Stimulated activated CD8-positive, alpha-beta memory T cell treated with anti-CD3 and anti-CD28 coated beads, Interleukin-7, amount 100 ng/mL, for 1 hour (primary cell): ENCODE measurements at places on chromosomes 16 and 17.

DNA sequence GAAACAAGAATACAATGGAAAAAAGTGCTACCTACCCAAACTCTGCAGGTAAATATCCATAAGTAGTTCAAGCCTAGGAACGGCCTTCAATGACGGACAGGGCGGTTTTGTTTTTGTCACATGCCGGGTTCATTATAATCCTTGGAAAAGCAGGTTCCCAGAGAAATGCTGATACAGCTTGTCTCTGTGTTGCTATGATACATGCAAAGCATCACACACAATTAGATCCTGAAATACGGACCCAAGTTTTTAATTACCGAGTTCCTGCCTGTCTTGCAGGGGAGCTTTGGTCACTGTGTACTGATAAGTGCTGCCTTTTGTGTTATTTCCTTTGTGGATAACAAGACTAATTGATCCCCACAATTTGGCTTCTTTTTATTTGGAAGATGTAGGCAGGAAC is 217.4 kb downstream of the HAPSTR1 start:
- DNase-seq, result no peak

- DNase-seq, result no peak
Observed at GRCh38 chr17:40022961-40023541, 7.8 kb downstream of the CSF3 start.

GRCh38 chr17:71234349-71234748 is 886.5 kb upstream of the SOX9 start:
- no peak for DNase-seq

GRCh38 chr16:28897826-28898225 is 19.5 kb downstream of the ATP2A1 start:
- no peak for DNase-seq

GRCh38 chr16:50161950-50162349 is 8.8 kb downstream of the TENT4B start:
- no peak for DNase-seq

DNA sequence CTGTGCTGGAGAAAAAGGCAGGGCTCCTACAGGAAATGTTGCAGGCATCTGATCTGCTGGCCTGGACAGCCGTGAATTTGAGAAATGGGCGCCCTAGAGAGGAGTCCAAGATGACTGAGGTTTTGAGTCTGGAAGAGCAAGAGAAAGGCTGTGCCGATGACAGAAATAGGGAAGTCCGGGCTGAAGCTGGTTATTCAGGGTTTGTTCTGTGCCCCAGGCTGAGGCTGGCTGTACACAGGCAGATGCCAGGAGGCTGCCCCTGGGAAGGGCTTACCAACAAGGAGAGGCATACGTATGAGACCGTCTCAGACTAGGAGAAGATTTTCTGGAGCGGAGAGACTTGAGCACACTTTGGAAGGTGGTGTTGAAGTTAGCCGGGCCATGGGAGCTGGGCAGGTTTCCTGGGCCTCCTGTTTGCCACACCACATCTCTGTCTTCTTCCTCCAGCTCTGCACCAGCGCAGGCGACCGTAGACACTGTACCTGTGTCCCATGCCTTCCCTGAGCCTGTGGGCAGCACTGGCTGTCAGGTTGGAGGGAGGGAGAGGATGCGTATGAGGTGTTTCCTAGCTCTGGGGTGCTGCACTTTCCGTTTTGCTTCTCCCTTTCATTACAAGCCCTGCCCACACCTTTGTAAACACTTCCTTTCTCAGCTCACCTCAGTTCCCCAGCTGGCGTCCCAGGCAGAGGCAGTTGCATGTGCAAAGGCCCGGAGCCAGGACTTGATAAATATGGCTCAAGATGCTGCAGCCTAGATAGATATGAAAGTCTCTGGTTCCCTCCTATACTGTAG is 80.8 kb downstream of the SPECC1 start:
- no peak for DNase-seq

DNA sequence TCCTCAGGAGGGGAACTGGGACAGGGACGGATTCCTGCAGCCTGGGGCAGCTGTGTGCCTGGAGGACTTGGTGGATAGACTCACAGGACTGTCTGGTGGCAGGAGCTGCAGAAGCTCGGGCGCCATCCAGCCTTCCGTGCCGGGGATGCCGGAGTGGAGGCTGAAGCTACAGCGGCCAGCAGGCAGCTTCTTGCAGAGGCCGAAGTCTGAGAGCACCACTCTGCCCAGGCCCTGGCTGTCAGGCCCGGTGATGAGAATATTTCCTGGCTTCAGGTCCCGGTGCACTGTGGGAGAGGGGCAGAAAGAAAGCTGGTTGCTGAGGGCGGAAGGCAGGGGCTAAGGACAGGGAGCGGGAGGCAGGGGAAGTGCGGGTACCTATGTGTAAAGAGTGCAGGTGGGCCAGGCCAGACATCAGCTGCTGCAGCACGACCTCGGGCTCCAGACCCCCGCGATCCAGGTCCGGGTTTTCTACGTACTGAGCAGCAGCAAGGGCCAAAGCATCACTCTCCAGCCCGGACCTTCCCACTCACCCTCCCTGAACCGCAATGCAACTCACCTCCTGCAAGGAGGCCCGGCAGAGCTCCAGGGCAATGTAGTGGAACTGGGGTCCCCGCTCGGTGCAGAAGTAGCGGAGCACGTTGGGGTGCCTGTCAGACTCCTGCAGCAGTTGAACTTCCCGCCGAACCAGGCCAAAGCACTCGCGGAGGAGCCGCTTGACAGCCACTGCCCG is 16.1 kb downstream of the PLK1 start:
- no peak for DNase-seq

GRCh38 chr17:63918305-63918704 is 334 bp downstream of the GH1 start:
- no peak for DNase-seq

GRCh38 chr17:32998111-32998886 is 6.7 kb downstream of the SPACA3 start:
- peak; percentile 64 for DNase-seq

DNA sequence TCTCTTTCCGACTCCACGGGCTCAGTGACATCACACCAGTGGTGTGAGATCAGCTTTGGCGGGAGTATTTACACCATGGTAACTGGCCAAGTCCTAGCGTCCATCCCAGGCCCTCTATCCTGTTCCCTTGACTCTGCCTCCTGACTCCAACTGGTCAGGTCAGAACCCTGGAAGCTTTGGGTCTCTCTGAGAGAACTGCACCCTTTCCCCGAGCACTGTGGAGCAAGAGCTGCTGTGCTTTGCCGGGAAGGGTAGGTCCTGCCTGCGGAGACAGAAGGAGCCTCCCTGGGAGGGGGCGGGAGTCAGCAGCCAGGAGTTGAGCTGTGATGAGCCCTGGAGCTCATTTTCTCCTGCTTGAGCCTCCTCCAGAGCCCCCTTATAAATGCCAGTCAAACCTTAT is 212.1 kb upstream of the TNRC6C start:
- DNase-seq, result no peak

GRCh38 chr16:77168901-77169300 is 22.1 kb upstream of the MON1B start:
- no peak for DNase-seq

GRCh38 chr17:11406716-11407115 is 165.7 kb downstream of the SHISA6 start:
- no peak for DNase-seq

- no peak for DNase-seq
Observed at GRCh38 chr17:74878658-74879057, 5.9 kb upstream of the FDXR start.
